ENCODE measurements at places on chromosomes 2 and 18.
A peak's percentile ranks its signal among the peaks of the same experiment; 100 is the strongest.

GRCh38 chr18:57326718-57327323 is 25.5 kb upstream of the ST8SIA3 start:
- DNase-seq: no peak

DNA sequence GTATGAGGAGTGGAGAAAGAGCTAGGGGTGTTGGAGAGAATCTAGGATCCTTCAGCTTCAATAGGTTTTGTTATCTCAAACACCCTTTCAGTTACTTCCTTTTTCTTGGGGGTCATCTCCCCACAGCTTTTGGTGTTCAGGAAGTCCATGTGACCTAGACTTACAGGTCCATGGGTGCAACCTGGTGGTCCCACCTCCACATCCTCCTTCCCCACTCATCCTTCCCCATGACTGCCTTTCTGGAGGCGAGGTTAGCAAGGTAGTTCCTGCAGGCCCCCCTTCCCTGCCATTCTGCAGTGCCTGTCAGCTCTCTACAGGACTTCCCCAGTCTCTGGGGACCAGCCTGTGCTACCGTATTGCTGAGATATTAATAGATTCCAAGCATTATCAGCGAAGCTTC is 107.6 kb downstream of the TMEM17 start:
- no peak for DNase-seq

DNA sequence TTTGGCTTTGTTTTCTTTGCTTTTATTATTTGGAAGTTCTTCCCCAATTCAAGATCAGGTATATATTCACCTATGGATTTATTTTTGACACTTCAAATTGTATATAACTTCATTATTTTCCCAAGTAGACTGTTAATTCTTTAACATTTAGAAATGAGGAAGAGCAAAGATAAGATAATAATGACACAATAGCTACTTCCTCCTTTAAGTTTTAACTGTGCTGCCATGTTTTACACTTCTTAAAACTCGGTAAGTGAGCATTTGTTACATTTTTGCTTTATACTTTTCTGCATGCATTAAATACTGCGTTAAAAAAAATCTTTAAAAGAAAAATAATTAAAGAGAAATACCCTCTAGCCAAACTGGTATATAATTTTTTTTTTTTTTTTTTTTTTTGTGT is 32.5 kb downstream of the SLC66A3 start:
- DNase-seq: no peak

- peak; percentile 10 for DNase-seq
Observed at GRCh38 chr2:55581874-55582547, 35.4 kb downstream of the PPP4R3B start.

- no peak for DNase-seq
Observed at GRCh38 chr2:114185501-114185900, 256.9 kb upstream of the DPP10 start.

GRCh38 chr2:224242561-224242960 is 159.3 kb downstream of the FAM124B start:
- no peak for DNase-seq

- DNase-seq: no peak
Observed at GRCh38 chr2:18426174-18426573, 134.3 kb downstream of the RDH14 start.

GRCh38 chr2:138183705-138184104 is 219.4 kb downstream of the HNMT start:
- no peak for DNase-seq
